Left forelimb (tissue), 1 donor: ENCODE measurements at places on chromosomes 16 and 17.
A peak's percentile ranks its signal among the peaks of the same experiment; 100 is the strongest.

DNA sequence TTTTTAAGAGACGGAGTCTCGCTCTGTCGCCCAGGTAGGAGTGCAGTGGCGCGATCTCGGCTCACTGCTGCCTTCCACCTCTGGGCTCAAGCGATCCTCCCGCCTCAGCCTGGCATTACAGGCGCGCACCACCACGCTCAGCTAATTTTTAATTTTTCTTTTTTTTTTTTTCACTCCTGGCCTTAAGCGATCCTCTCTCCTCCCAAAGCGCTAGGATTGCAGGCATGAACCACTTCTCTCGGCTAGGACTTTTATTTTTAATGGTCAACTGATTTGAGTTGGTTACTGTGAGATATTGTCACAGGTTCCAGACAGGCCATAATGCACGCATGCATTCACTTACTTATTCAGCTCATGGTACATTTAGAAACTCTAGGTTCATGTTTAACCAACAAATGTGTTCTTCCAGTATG, 888 bp downstream of the PIGW start:
- no peak for DNase-seq

DNA sequence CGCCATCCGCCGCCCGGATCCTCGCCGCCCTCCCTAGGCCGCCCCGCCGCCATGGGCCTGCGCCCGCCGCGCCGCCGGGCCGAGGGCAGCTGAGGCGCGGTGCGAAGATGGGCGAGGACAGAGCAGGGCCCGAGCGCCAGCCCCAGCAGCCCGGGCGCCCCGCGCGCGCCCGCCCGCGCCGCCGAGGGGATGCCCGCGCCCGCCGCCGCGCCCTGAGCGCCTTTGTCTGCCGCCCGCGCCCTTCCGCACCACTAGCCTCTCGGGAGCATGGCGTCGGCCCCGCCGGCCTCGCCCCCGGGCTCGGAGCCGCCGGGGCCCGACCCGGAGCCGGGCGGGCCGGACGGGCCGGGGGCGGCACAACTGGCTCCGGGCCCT, 278 bp downstream of the RAB11FIP3 start:
- DNase-seq = no peak

DNA sequence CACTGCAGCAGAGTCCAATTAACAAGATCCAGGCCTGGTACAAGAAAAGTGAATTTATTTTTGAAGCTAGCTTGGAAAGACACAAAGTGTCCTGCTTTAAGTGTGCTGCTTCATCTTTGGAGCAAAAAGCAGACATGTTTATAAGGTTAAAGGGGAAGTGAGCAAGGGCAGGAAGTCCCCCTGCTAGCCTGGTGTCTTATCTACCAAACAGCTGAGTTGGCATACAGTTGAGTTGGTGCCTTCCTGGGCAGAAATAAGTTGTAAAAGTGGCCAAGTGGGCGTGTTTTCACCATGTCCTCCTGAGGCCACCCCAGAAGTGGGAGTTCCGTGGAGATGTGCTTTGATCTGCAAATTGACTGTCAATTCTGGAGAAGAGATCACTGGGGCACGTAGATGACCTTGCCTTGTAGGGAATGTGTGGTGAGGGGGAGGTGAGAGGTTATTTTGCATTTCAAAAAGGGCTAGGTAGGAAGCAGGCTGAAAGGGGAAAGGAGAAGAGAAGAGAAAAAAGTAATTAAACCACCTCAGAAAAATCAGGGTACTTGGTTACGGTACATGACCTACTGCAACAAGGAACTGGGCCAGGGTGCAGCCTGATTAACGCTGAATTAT, 38.3 kb upstream of the HSBP1 start:
- no peak for DNase-seq

DNA sequence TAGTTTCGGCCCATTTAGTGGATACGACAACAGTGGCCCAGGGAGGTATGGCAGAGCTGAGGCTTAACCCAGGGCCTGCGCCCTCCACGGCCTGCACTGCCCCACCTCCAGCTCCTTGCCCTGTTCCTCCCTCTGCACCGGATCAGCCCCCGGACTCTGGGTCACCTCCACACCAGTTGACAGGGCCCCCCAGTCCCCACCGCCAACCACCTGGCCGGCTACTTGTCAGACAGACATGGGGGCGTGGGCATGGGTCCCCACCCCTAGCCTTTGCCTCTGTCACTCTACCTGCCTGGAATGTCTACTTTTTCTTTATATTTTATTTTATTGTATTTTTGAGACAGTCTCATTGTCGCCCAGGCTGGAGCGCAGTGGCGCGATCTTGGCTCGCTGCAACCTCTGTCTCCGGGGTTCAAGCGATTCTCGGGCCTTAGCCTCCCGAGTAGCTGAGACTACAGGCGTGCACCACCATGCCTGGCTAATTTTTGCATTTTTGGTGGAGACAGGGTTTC, 3.0 kb upstream of the ACTG1 start:
- no peak for DNase-seq

GRCh38 chr17:56597495-56597990, 4.0 kb downstream of the NOG start:
- peak; percentile 78 for DNase-seq

- no peak for DNase-seq
Observed at GRCh38 chr16:70429888-70430666, 8.8 kb downstream of the ST3GAL2 start.

DNA sequence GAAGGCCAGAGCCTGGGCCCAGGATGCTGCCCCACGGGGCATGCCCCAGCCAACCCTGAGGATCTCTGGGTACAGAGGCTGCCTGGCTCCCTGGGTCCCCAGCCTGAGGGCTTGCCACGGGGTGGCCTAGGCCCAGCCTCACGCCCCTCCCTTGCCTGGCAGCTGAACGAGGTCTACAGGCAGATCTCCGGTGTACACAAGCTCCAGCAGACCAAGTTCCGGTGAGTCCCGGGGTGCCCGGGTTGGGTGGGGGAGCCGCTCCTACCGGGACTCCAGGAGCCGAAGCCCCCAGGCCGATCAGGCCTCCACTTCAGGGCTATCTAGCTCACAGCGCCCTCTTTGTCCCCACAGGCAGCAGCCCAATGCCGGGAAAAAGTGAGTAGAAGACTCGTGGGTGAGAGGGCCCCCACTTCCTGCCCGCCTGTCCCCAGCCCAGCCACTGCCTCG, 19.4 kb downstream of the ITGB4 start:
- no peak for DNase-seq

- no peak for DNase-seq
Observed at GRCh38 chr16:75481475-75481874, 13.8 kb downstream of the CHST6 start.

- DNase-seq = no peak
Observed at GRCh38 chr16:85194307-85195270, 82.3 kb upstream of the CIBAR2 start.

DNA sequence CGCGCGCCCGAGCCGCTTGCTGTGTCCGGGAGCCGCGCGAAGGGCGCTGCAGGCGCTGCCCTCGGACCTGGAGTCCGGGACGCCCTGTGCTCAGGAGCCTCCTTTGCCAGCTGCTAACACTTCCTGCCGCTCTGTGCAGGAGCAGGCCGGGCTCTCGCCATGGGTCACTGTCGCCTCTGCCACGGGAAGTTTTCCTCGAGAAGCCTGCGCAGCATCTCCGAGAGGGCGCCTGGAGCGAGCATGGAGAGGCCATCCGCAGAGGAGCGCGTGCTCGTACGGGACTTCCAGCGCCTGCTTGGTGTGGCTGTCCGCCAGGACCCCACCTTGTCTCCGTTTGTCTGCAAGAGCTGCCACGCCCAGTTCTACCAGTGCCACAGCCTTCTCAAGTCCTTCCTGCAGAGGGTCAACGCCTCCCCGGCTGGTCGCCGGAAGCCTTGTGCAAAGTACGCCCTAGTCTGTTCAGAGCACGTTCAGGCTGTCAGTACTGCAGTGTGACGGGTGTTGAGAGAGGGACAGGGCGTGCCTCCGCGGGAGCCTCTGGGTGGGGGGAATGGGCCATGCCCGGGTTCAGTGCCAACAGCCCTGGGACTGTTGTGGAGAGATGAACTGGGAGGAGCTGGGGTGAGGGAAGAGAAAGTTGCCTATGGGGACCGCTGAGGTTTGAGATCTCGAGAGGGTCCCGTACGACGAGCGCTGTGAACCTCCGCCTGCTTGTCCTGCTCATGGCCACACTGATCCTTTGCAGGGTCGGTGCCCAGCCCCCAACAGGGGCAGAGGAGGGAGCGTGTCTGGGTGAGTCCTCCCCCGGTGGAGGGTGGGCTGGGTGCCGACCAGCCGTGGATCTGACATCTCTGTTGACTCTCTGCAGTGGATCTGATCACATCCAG, 1.3 kb downstream of the ZNF276 start:
- no peak for DNase-seq
